ENCODE measurements at places on chromosomes 2 and 18.
A peak's percentile ranks its signal among the peaks of the same experiment; 100 is the strongest.

- DNase-seq = no peak
These were observed 84.3 kb downstream of the MGAT5 start for GRCh38 chr2:134338208-134338607.

GRCh38 chr2:173545364-173545763, 190.7 kb downstream of the CDCA7 start:
- no peak for DNase-seq

DNA sequence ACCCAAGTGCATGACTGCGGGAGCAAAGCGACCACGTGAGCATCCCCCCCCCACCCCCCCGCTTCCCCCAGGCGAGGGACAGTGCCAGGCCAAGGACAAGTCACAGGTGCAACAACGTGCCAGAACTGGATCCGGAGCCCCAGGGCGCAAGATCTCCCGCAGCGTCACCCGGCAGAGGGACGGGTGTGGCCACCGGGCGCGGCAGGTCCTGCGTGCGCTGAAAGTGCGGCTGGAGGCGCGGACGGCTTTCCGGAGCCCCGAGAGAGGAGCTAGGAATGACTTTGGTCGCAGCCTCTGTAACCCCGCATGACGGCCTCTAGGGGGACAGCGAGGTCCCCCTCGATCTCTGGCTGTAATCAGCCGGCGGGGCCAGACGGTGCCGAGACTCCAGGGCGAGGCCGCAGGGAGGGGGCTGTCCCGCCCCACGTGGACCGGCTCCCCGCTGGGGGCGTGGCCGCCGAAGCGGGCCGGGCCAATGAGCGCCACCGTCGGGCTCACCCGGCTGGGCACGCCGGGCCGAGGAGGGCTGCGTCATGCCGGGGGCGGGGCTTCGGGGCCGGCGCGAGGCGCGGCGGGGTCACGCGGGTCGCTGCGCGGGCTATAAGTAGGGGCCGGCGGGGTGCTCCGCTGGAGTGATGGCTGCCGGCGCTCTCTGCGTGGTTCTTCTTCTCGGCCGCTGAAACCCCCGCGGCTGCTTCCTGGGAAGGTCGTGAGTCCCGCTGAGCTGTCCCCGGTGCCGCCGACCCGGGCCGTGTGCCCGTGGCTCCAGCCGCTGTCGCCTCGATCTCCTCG, at the start of gene SLC20A1:
TSS of gene SLC20A1 (plus strand) at position 630 of the 792 bp plus-strand sequence. CDS start 890 bp downstream, outside the sequence.
- peak; percentile 97 for DNase-seq

DNA sequence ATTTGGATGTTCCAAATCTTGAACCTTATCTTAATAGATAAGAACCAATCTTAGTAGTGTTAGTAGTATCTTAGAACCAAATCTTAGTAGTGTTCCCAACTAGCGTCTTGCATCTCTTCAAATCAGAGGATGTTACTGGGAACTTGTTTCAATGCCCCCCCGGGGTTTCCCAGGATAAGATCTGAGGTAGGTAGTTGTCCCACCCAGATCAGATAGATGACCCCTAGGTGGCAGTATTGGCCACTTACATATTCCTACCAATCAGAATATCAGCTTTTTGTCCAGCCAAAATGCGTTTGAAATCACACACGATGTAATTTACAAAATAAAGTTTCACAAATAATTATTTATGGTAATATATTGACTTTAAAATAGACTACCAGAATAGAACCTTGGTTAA, 314.8 kb downstream of the MBD2 start:
- no peak for DNase-seq

DNA sequence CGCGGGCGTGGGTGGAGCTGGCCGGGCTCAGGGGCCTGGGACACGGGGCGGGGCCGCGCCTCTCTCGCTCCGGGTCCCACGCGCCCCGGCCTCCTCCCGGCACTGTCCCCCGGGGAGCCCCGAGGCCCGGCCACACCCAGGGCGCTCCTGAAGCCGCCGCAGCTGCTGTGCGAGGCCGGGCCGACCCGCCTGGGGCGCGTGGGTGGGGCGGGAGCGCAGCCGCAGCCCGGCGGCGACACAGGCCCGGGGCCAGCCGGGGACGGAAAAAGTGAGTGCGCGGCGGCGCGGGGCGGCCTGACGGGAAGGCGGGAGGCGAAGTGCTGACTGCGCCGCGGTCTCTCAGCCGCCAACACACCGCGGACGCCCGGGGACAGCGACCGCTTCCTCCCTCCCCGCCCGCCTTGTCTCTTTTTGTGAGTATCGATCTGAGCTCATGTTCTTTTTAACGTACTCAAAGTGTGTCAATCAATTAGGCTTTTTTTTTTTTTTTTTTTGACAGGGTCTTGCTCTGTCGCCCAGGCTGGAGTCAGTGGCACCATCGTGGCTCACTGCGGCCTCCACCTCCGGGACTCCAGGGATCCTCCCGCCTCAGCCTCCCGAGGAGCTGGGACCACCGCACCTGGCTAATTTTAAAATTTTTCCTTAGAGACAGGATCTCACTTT, 14.5 kb downstream of the PDCD1 start:
- peak; percentile 78 for DNase-seq

DNA sequence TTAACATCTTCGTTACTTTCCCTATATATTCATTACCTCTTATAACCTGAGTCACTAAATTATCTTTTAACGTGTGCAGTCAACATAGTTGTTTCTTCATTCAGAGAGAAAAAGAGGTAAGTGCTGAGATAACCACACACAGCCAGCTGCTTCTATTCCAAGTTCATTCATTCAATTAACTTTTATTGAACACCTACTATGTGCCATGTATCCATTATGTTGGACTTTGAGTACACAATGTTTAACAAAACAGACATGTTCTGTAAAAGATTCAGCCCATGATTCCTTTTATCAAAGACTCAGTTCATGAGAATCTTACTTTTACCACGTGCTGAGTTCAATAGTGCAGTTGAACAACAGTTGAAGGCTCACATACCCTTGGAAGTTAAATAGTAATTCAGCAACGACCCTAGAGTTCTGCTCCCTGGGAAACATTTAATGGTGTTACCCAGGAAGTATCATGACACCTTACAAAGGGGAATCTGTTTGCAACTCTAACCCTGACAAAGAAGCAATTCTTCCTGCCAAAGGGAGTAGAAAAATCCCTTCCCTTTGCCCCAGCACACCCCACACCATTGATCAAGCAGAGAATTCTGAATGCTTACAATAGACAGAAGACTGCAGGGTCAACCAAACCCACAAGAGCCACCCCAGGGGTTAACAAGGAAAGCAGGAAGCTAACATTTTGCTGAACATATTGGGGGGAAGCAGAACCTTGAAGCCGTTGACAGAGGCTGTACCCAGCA, 595.8 kb downstream of the STK39 start:
- DNase-seq = no peak

DNA sequence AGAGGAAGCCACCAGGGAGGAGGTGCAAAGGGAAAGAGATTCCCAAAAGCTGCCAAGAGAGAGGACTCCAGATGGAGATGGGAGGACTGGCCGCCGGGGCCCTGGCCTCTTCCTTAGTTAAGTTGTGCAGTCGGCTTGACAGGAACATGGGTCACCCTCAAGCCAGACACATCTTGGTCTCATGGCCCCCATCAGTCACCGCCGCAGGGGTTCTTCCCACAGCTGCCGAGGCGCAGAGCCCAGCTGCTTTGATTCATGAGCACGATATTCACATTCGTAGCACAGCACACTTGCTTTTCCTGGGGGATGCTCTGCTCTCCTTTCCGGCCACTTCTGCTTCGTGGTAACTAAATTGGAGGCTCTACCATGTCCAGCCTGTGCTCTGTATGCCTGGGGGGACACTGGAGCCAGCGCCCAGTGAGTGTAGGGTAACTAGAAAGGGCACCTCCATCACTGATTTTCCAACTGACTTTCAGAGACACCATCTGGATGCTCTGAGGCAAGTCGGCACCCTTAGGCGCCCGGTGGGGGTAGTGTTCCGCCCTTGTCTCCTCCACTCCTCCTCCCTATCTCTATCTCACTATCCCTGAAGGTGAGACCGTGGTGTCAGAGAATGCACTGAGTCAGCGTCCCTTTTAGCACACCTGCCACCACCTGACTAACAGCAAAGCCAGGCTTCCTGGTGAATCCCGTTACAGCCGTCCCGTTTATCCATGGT, 13.3 kb downstream of the TWIST2 start:
- DNase-seq = no peak
